NAMALWA (cell line): ENCODE measurements at places on chromosomes 4 and X.

DNA sequence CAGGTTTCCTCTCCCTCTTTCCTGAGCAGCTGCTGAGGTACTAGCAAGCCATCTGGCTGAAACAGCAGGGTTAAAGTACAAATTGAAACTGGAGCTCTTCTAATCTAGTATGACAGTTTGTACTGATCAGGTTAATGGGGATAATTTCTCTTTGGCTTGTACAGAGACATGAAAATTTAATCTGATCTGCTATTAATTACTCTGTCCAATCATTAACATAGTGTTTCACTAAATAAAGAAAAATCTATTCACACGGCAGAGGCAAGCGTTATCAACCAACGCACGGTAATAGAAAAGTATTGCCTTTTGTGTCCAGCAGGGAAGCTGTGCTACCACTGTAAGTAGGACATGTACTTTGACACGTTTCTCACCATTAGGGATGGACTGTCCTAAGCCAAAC, 71.1 kb downstream of the IGSF1 start:
- no peak for DNase-seq

DNA sequence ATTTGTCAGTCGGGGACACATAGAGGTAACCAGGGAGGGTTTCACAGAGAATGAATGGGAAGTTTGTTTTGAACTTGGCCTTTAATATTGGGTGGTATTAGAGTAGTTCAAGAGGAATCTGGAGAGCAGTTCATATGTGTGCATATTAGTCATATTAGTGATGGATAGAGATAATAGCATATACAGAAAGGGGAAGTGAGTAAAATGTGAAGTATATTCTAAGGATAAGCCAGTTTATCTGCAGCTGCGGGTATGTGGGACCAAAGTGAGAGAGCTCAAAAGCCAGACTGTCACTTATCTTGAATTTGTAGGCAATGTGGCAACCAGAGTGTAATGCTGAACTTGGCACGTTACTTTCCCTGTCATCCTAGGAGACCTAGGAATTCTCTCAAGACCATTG, 169.9 kb downstream of the AFF2 start:
- DNase-seq: peak; percentile 32

- no peak for DNase-seq
These were observed 58.6 kb upstream of the ETNPPL start for GRCh38 chr4:108821351-108821930.

DNA sequence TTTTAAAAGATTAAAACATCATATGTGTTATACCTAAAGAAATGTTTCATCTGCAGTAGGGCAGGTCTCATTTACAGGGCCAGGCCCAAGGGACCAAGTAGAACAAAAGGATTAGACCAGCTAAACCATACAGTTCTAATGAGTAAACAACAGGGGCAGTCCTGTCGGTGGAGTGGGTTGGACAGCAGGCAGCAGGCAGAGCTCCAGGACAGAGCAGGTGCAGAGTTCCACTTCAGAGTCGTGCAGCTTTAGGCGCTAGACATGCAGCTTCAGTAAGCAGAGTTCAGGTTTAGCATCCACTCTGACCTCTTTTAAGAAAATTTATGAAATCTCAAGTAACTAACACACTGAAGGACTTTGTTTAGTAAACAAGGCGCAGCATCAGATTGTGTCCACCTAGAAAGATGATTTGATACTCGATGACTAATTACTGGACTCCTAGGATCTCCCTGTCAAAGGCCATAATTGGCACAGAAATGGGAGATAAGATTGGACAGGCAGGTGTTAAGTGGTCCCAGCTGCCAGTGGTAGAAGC, 487.7 kb upstream of the INTU start:
- no peak for DNase-seq

DNA sequence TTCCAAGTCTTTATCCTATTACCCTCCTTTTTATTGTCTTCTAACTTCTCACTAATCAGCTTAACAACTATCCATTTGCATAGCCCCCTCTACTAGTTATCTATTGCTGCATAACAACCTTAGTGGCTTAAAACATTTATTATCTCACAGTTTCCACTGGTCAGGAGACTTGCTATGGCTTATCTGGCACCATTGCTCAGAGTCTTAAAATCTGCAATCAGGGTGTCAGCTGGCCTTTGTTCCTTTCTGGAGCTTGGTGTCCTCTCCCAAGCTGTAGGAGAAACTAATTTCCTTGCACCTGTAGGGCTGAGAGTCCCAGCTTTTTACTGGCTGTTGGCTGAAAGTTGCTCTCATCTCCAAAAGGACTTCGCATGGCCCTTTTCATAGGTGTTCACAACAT, 137.0 kb upstream of the SMIM31 start:
- no peak for DNase-seq

GRCh38 chr4:141567326-141567915, 69.0 kb upstream of the IL15 start:
- DNase-seq: no peak

DNA sequence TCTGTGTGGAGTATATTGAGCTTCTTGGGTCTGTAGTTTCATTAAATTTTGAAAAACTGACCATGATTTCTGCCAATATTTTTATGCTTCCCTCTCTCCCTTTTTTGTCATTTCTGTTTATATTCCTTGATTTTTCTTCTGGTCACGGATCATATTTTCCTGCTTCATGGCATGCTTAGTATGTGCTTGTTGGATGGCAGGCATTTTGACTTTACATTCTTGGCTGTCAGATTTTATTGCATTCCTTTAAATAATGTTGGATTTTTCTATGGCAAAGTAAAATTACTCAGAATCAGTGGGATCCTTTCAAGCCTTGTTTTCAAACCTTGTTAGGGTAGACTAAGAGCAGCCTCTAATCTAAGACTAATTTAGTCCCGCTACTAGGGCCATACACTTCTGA, 531.8 kb downstream of the IL15 start:
- no peak for DNase-seq

DNA sequence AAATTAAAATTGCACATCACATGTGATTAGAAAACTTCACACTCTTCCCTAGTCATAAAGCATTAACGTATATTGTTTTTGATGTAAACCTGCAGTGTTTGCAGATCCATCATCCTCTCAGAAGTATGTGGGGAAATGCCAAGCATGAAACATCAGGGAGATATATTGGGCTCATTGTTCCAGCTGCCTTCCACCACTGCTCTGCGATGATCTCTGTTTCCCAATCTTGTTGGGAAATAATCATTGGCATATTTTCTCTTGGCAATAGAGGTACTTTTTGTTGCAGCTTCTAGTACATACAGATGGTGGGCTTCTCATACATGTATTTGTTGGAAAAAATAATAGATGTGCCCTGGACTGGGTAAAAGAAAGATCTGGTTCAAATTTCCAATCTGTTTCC, 466.3 kb upstream of the HS3ST1 start:
- DNase-seq: no peak
